H7 (cell line): ENCODE measurements at places on chromosomes 16 and 17. TPM values are rescaled to one million over a fixed set of nuclear protein-coding genes. Genes with fewer than 3 reads are reported as not detected.

The CBLN1 gene
- 0.74 and 2.5 TPM in 2 replicates for total RNA-seq

The ZNF629 gene
- 15.1 and 16.0 TPM in 2 replicates for total RNA-seq

The SCARF1 gene
- 5.1 and 7.6 TPM in 2 replicates for total RNA-seq

The HEATR9 gene
- total RNA-seq = not detected in 2 replicates

The GCGR gene
- total RNA-seq = 0.07 and 0.11 TPM in 2 replicates

The CPHXL2 gene
- total RNA-seq = not detected in 2 replicates

The DLX3 gene
- total RNA-seq = not detected in 2 replicates

The ITGAL gene
- total RNA-seq = 0.03 and 0.11 TPM in 2 replicates

The PRR29 gene
- 0.52 and 0.63 TPM in 2 replicates for total RNA-seq

The AGRP gene
- total RNA-seq = 1.1 TPM in 1 of 2 replicates, not detected in the other

The HAGHL gene
- 26.6 and 33.1 TPM in 2 replicates for total RNA-seq

The IGF2BP1 gene
- total RNA-seq = 105 and 124 TPM in 2 replicates

The TPSD1 gene
- not detected in 2 replicates for total RNA-seq

The TP53TG3 gene
- not detected in 2 replicates for total RNA-seq

GRCh38 chr17:77297693-77298666 is 157.2 kb downstream of the SEC14L1 start:
- no peak for DNase-seq

- no peak for DNase-seq
Observed at GRCh38 chr17:39529455-39529854, 68.2 kb downstream of the CDK12 start.

- no peak for DNase-seq
Observed at GRCh38 chr16:49478107-49478506, 104.5 kb downstream of the C16orf78 start.

DNA sequence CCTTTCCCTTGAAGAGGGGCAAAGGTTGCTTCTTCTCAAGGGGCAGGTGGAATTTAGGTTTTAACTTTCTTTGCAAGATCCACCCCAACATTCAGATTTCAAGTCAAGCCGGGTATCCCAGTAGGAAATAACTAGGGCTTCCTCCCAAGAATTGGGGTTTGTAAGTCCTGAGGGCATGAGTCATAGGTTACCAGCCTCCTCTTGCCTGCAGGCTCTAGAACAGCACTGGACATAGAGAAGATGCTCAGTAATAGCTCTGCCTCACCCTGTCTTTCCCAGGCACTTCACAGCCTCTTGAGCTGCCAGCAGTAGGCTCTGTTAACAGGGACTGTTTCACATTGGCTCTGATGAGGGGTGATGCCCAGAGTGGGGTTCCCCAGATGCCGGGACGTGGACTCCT is 35.8 kb upstream of the ZFP90 start:
- DNase-seq = no peak

- DNase-seq = no peak
Observed at GRCh38 chr17:13925579-13925978, 143.7 kb upstream of the COX10 start.

- DNase-seq = no peak
Observed at GRCh38 chr17:81067391-81067811, 32.5 kb downstream of the BAIAP2 start.

- DNase-seq = no peak
Observed at GRCh38 chr16:74524117-74524516, 82.8 kb downstream of the GLG1 start.

DNA sequence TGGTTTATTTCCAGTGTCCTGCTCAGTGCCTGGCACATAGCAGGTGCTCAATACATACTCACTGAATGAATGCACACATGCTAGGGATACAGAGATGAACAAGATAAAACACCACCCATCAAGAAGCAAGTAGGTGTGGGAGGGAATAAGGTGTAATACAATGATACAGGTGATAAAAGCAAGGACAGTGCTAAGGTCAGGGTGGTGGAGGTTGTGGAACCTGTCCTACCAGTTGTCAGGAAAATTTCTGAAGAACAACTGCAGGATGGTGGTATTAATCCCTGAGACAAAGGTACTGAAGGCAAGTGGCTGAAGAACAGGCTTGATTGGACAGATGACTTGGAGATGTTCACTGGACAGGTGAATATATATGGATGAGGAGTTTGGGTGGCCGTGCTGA is 1.8 kb downstream of the KNOP1 start:
- no peak for DNase-seq

GRCh38 chr17:7281953-7282751 is 634 bp downstream of the SLC2A4 start:
- DNase-seq = no peak

GRCh38 chr16:74999219-74999608 is 390 bp downstream of the ZNRF1 start:
- DNase-seq = no peak

GRCh38 chr17:80104321-80104955 is 3.1 kb downstream of the GAA start:
- no peak for DNase-seq

- DNase-seq = no peak
Observed at GRCh38 chr17:60901242-60901641, 223.6 kb downstream of the BCAS3 start.

GRCh38 chr17:38888842-38889241 is 19.0 kb downstream of the LASP1 start:
- no peak for DNase-seq

DNA sequence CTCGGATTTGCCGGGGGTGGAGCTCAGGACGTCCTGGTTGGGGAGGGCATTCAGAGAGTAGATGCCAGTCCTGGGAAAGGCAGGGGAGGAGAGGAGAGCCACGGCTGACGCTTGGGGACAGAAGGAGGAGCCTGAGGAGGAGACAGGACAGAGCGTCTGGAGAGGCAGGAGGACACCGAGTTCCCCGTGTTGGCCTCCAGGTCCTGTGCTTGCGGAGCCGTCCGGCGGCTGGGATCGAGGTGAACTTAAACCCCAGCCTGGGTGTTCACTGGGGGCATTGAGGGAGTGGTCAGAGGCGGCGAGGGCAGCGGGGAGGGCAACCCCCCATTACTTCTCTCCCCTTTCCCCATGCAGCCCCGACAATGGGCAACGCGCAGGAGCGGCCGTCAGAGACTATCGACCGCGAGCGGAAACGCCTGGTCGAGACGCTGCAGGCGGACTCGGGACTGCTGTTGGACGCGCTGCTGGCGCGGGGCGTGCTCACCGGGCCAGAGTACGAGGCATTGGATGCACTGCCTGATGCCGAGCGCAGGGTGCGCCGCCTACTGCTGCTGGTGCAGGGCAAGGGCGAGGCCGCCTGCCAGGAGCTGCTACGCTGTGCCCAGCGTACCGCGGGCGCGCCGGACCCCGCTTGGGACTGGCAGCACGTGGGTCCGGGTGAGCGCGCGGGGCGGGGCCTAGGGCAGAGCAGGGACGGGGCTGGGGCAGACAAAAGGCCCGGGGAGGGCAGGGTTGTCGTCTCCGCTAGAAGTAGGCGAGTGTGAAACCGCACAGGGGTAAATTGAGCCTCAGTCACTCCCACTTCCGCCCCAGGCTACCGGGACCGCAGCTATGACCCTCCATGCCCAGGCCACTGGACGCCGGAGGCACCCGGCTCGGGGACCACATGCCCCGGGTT is 3.7 kb downstream of the NOL3 start:
- peak; percentile 92 for DNase-seq

GRCh38 chr16:57900796-57901479 is 70.0 kb downstream of the CNGB1 start:
- no peak for DNase-seq

GRCh38 chr17:3043737-3044365 is 19.6 kb downstream of the OR1D5 start:
- DNase-seq = peak; percentile 58

- no peak for DNase-seq
Observed at GRCh38 chr16:67252609-67253497, 4.1 kb downstream of the SLC9A5 start.

DNA sequence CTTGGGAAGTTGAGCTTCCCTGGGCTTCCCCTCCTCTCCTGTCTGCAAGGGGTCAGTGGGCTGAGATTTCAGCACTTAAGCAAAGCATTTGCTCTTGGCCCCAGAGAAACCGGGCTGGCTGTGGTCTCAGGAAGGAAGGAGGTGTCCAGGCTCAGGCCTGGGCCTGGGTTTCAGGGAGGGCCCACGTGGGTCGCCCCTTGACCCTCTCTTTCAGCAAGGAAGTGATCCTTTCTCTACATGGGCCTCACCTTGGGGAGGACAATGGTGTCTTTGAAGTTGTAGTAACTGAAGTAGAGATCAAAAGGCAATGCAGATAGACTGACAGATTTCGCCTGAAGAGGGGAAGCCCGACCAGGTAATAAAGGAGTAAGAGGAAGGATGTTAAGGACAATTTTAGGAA is 2.7 kb downstream of the NOD2 start:
- no peak for DNase-seq

DNA sequence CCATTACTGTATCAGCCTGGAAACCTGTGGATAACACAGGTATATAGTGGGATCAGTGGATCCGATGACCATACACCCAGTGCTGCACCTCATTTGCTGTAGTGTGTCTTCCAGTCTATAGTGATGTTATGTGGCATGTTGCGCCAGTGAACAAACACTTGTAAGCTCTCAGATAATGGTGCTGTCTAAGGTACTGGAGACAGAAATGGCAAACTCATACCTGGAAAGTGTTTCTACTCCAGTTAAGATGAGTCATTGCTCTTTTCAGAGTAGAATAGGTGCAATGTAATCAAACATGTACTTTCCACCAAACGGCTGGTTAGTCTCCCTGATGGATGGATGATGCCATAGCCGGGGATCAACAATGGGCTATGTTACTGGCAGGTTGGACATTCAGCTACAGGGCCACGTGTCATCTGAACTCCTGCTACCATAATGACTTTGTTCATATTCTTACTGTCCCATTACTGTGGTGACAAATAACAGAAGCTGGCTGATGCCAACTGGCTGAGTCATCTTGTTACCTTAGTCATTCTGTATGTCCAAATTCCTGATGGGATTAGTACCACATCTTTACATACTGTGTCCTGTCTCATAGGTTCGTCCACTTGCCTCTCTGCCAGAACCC is 6.3 kb downstream of the CCL11 start:
- no peak for DNase-seq

DNA sequence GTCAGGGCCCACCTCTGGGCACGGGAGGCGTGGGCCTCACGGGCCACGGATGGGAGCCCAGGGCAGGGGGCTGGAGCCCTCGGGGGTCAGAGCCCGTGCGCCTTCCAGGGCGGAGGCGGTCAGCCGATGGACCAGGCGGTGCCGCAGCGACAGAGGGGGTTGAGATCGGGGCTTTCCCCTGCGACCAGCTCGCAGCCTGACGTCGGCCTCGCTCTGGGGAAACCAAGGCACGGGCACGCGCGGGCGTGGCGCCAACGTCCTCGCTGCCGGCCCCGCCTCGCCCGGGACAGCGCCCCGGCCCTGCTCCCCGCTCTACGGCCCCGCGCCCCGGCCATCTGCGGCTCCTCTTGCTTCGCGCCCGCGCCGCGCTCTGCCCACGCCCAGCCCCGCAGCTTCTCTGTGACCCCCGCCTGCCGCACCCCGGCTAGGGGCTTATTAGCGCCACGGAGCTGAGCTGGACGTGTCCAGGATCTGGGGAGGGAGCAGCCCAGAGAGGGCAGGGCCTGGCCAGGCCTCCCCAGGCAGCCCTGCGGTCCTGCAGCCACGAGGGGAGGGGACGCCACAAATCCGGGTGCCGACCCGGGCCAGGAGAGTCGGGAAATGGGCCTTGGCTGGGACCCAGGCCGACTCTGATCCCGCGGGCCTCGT is 13.5 kb downstream of the ACTG1 start:
- DNase-seq = peak; percentile 55

DNA sequence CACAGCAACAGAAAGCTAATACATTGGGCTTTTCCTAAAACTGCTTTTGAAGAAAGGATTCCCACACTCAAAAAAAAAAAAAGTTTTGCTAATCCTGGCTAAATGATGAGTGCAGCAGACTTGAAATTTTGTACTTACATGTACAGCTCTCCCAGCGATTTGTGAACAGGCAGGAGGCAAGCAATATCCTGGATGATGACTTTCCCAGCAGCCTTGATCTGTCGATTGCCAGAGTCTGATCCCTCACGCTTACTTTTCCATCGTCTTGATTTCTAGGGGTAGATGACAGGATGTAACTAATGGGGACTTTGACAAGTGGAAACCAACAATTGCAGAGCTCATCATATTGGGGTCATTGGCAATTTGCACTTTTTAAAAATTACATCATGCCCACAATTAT is 91.4 kb downstream of the WDR59 start:
- no peak for DNase-seq

DNA sequence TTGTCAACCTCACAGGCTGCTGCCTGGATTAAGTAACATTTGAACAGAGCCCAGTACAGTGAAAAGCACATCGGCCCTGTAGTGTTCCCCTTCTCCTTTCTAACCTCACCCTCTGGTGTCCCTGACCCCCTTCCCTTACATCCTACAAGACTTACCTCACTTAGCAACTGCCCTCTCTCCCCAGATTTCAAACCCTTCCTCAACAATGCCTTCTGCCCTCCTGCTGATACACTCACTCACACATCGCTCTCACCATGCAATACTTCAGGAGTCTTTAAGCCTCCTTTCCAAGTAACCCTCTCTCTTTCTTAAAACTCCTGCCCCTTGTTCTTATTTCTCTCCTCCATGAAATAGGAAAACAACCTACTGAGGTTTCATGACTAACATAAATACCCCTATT is 17.8 kb downstream of the ZZEF1 start:
- DNase-seq = peak; percentile 34

GRCh38 chr16:48524348-48525200 is 85.4 kb downstream of the N4BP1 start:
- no peak for DNase-seq

DNA sequence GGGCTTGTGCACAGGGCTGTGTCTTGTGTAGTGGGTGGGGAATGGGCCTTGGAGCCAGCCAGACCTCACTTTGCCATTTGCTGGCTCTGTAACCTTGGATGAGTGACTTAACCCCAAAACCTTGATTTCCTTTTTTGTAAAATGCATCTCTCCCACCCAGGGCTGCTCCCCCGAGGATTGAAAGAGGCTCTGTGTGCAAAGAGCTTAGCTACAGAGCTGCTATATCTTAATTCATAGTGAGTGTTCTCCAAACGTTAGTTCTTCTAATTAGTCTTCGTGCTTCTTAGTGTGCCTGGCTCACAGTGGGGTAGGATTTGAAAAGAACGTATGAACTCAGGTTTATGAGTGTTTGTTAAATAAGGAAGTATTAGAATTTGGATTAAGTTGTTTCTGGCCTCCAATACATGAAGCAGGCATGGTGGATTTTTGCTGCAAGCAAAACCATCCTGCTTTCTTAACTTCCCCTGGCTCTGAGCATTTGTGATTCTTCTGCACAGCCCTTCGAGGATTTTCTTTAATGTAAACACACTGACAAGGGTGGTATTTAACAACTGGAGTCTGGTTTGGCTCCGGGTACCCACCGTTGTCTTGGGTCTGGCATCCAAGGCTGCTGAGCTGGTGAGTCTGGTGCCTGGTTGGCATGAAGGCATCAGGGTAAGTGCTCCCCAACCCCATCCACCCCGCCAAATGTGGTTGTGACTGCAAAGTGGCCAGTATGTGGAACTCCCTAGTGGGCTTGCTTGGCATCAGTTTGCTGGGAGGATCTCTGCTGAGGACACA is 29.7 kb downstream of the KSR1 start:
- DNase-seq = no peak
